Activated naive CD4-positive, alpha-beta T cell (primary cell): ENCODE measurements at places on chromosomes 6 and 20.

- no peak for DNase-seq
These were observed 41.7 kb downstream of the ISM1 start for GRCh38 chr20:13262671-13263360.

- no peak for DNase-seq
These were observed 195.9 kb upstream of the SULF2 start for GRCh38 chr20:47981222-47981621.

DNA sequence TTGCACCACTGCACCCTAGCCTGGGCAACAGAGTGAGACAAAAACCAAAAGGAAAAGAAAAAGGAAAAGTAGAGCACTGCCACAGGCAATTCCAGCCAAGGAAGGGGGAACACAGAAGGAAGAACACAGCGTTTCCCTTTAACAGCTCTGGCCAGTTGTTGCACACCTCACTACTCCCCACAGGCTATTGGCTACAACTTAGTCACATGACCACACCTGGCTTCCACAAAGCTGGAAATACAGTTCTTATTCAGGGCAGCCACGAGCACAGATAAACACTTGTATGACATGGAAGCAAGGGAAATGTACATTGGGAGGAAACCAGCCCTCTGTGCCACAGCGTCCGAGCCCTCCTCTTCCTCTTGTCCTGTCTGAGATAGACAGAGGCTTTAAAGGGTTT is 249.0 kb upstream of the JARID2 start:
- DNase-seq, result no peak

DNA sequence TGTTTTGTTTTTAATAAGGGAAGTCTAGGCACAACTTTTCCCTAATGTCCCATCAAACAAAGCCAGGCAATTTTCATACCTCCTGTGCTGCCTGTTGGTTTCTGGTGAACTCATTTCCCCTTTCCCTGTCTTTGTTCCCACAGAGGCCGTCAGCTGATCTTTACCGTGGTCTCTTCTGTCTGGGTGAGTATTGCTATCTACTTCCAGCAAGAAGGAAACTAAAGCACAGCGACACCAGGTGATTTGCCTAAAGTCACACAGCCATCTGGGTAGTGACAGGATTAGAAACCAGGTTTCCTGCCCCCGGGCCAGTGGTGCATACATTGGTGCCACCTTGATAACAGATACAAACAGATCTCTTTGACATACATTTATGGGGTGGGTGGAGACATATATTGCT is 59.6 kb downstream of the RAB44 start:
- DNase-seq, result no peak

DNA sequence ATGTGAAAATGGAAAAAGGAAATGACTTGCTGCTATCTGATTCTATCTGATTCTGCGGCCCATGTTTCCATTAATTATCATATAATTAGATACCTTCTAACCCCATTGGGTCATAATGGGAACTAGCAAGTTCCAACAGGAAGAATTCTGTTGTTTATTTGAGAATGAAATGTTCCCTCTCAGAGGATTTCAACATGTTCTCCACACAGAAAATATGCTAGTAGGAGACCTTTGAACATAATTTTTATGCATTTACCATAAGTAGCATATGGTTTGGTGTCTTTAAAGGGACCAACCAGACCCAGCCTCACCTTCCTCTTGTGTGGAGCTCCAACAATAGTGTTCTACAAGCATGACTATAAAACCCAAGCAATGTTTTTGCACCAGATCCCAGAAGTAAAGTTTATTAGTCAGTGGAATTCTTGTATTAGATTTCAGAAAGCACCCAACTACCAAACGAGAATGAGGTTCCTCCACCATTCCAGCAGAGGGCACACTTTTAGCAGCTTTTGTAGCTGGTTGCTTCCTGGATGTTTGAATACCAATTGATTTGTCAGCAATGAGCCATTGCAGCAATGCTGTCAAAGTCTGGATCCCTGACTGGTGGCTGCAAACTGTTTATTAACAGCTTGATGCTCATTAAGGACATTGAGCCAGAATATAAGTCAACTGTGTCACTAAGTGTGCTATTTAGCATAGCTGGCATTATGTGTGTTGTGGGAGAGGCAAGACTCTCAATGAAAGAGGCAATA is 143.6 kb upstream of the GJE1 start:
- DNase-seq, result no peak

DNA sequence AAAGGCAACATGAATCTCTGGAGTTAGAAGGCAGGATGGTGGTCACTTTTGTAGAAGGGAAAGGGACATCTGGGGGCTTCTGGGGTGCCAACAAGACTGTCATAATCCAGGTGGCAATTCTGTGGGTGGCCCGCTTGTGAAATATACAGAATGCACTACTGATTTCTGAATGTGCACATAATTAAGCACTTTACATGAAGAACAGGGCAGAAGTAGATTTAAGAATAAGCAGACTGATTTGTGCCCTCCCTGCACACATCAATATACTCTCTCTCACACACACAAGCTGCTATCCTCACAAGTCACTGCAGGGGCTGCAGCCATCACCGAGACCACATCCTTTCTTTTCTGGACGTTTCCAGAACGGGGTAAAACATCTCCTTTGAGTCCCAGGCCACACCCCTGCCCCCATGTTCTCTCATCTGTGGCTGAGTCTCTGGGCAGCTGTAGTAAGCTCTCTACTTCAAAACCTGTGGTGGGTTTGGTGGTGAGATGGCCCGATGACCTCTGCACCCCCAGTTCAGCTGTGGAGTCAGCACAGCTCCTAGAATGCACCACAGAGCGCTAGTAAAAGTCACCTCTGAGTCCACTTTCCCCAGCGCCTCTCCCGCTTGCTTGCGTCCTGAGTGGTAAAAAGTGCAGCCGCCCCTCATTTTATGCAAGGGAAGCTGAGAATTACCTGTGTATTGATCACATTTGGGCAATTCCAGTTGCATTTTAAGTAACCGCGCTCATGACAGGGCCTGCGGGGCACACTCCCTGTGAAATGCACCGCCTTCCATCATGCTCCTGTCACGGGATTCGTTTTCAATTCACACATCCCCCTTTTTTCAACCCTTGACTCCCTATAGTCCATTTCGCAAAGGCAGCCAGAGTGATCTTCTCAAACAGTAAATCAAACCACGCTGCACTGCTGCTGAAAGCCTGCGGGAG is 115.5 kb downstream of the NFATC2 start:
- DNase-seq, result no peak

GRCh38 chr6:71478834-71479541 is 190.4 kb downstream of the OGFRL1 start:
- no peak for DNase-seq

DNA sequence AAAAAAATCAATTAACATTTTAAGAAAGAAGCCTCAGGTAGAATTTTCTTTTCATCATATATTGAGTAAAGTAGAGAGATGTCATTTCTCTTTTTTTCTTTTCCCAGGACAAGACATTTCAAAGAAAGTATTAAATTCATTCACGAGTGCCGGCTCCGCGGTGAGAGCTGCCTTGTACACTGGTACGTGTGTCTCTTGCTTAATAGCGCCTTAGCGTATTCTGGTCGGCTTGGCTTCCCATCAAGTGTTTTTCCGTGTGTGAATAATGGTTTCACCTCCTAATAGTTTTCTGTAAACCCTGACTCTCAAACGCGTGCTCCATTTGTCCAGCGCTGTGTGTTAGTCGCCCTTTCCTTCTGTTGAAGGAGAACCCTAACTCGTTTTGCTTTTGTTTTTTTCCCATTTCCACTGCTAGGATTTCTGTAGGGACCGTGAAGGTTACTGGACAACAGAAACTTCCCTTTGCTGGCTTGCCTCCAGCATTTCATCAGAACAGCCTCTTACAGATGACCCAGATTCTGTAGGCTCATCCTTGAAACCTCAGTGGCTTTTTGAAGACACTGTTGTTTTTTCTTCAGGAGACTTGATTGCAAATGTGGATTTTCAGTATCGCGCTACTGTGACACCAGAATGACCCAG is 45.7 kb upstream of the IRF4 start:
- no peak for DNase-seq

- DNase-seq, result no peak
These were observed 1.6 kb downstream of the PXDC1 start for GRCh38 chr6:3749977-3750316.

- peak; percentile 32 for DNase-seq
These were observed 605 bp upstream of the PPP1R16B start for GRCh38 chr20:38804682-38805501.

GRCh38 chr6:109002051-109002697 is 92.5 kb downstream of the SESN1 start:
- DNase-seq, result no peak

DNA sequence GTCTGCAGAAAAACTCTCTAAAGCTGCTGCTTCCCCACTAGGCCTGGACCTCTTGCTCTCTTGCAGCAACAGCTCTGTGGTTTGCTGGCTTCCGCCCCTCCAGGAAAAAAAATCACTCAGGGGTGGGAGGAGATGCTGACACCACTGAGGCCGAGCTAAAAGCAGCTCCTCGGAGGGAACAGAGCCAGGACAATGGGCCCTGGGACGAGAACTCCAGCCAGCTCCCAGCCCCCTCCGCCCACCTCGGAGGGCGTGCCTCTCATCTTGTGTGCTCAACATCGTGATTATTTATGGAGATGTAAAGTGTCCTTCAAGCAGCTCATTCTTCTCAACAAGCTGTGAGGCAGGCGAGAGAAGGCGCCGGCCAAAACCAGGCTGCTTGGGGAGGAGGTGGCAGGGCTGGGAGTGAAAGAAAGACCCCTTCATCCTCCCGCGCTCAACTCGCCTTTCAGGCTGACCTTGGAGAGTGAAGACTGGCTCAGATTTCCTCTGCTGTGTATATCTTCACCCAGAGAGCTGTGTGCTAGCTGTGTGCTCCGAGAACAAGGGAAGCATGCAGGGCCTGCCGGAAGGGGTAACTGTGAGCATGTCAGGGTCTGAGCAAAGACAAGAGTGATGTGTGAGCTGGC is 53.5 kb upstream of the LRFN2 start:
- peak; percentile 4 for DNase-seq

GRCh38 chr20:35618263-35619131 is 2.9 kb downstream of the SPAG4 start:
- no peak for DNase-seq

DNA sequence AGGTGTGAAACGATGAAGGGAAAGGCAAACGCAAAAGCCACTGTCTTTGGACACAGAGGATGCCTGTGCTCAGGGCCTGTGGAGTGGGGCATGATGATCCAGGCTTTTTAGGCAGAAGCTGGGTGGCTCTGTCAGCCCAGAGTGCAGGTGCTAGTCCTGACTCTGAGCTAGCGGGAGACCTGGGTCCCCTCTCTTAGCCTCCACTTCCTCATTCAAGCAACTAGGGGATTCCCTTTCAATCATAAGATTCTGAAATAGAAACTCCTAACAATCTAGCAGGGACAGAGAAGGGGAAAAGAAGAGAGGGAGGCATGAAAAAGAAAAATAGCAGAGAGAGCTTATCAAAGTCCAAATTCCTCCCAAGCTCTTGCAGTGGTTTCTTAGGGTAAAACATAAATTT is 7.6 kb upstream of the HIVEP2 start:
- DNase-seq, result no peak

GRCh38 chr20:34938466-34939163 is 17.0 kb downstream of the GSS start:
- no peak for DNase-seq

DNA sequence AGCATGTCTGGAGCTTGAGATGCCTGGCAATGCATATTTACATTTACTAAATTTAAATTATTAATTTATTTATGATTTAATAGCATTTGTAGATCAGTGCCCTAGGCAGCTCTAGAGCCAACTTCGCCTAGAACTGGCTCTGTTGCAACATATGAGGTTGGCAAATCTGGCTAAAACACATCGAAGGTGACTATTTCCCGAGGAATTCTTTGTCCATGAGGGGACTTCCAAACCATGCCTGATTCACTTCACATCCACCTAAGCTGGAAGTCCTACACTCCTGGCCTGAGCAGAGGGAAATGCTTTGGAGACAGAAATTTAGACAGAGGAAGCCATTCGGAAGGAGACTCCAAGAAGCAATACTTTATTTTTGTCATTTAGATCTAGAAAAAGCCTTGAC is 211.0 kb upstream of the ARG1 start:
- DNase-seq, result no peak

GRCh38 chr20:37516811-37517750 is 4.0 kb upstream of the NNAT start:
- no peak for DNase-seq

GRCh38 chr6:106124015-106124414 is 37.9 kb downstream of the PRDM1 start:
- DNase-seq, result no peak

DNA sequence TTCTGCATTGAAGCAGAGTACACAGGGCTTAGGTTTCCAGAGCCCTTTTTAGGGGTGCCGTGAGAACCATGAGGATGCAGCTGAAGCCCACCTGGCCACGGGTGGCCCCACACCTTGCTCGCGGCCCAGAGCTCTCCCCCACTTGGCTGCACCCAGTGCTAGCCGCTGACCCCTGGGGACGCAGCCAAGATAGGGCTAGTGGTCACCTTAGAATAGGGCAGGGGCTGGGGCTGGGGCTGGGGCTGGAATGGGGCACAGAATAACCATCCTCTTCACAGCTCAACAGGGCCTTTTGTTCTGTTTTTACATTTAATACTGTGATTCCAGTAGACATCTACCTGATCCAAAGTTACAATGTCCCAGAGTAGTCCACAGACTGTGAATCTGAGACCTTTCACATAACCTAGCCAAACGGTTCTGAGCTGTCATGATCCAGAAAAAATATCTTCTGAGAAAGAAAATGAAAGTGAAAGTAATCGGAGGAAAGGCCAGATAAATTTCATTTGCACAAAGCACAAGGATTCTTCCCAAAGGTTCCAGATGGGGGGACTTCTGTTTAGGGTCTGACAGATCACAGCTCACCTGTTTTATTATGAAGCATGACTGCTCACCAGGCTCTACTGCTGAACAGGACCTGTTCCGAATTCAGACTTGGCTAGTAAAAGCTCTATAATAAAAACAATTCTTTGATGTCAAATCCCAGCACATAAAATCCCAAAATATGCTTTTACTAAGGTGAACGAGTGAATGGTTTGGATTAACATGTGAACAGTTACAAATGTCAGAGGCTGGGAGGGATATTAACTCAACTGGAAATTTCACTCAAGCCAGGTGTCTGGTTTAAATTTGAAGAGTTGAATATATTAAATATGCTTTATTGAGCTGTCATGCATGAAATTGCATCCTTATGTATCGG is 401.9 kb downstream of the THBS2 start:
- no peak for DNase-seq

GRCh38 chr6:11006061-11006460 is 38.0 kb downstream of the ELOVL2 start:
- DNase-seq, result no peak

DNA sequence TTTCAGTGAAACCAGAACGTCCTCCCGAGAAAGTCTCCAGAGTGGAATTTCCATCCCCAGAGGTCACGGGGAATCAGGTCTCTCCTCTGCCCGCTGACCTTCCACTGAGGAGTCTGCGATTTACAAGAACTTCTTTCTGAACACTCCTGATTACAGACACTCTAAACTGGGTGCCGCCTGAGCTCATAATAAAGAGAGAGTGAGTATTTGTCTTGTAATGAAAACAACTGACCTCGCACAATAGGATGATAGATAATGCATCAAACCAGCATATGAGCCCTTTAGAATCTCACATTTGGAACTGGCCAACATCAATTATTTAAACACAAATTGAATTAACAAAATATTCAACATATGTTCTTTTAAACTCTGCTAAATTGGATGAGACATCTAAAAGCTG is 47.5 kb downstream of the DLL1 start:
- DNase-seq, result no peak

- no peak for DNase-seq
These were observed 157.8 kb upstream of the PREP start for GRCh38 chr6:105560611-105561066.

GRCh38 chr6:117840541-117840983 is 66.5 kb upstream of the SLC35F1 start:
- DNase-seq, result no peak
